ENCODE measurements at places on chromosomes 6 and 20.

DNA sequence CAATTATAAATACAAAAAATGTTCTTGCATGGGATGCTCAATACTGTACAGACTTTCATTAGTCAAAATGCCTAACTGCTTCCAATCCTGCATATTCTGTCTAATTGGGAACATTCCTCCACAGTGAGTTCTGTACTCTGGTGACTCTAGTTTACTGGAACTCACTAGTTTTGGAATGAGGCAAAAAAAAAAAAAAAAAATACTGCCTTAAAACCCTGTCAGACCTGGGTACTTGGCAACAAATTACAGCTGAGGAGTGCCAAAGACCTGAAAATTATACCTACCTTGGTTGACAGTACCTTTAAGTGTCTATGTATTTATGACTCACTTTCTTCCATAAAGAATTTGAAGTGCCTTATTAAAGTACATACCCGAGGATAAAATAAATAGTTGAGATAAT lies 276.7 kb downstream of the FARS2 start:
- DNase-seq: no peak

GRCh38 chr6:162829013-162829742 lies 101.4 kb downstream of the PACRG start:
- DNase-seq: no peak

DNA sequence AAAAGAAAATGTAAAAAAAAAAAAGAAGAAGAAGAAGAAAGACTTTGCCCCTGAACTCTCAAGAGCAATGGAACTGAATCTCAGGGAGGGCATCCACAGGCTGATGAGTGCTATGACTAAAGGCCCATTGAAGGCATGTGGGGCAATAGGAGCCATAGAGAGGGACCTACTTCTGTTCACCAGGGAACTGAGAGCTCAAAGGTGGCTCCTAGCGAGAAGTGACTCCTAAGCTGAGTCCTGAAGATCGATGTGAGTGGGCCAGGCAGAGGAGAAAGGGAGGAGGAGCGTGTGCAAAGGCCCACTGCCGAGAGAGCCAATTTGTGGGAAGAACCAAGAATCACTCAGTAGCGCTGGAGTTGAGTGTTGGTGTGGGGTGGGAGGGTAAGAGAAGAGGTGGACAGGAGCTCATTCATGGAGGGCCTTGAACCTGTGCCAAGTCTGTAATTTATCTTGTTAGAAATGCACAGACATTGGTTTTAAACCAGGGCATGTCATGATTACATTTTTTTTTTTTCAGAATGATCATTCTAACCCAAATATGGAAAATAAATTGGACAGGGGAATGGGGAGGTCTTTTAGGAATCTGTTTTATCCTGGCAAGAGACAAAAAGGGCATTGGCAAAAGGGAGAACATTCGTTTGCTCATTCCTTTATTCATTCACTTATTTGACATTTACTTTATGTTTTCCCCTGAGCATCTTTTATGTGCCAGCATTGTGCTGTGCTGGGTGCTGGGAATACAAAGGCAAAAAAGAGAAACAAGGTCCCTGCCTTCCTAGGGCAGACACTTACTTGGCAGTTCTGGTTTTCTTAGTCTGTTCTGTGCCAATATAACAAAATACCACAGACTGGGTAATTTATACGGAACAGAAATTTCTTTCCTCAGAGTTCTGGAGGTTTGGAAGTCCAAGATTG lies 67.4 kb upstream of the DSP start:
- DNase-seq: no peak

DNA sequence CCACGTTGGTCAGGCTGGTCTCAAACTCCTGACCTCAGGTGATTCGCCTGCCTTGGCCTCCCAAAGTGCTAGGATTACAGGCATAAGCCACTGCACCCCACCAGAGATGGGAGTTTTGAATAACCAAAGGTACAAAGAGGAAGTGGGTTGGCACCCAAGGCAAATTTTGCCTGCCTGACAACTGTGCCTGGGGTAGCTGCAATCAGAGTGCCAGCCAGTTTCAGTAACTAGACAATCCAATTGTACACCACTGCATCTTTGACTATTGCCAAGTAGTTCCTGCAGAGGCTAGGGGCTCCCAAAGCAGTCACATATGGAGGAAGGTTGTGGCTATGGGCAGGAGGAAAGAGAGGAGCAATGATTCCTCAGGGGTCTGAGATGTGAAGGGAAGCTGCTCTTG lies 16.6 kb downstream of the ZC3H12D start:
- no peak for DNase-seq

GRCh38 chr6:127100510-127101140 lies 17.8 kb upstream of the RSPO3 start:
- DNase-seq: no peak

GRCh38 chr6:111033628-111034289 lies 51.9 kb downstream of the RPF2 start:
- DNase-seq: no peak

DNA sequence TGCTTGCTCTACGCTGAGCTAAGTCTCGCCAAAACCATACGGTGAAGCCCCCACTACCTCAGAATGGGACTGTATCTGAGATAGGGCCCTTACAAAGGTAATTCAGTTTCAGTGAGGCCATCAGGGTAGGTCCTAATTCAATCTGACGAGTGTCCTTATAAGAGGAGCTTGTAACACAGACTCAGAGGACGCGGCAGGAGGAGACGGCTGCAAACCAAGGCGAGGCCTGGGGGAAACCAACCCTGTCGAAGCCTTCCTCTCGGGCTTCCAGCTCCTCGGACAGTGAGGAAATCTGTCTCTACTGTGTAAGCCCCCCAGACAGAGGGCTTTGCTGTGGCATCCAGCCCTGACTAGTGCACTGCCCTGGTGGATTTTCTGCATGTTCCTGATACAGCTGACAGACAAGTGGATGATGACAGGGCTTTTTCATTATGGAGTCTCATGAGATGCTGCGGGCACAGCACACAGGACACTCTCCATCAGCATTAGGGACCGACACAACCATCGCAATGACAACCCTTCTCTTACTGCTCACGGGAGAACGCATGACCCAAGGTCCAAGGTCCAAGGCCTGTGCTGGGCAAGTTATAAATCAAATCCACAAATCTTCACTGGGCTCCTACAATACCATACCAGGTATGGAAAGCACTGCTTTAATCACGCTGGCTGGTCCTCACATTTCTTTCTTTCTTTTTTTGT lies 48.2 kb downstream of the SSR1 start:
- no peak for DNase-seq

GRCh38 chr20:46084805-46085178 lies 5.0 kb downstream of the NCOA5 start:
- no peak for DNase-seq

GRCh38 chr20:35791097-35791496 lies 19.3 kb downstream of the PHF20 start:
- no peak for DNase-seq

GRCh38 chr6:113187661-113188060 lies 669.5 kb upstream of the MARCKS start:
- no peak for DNase-seq

DNA sequence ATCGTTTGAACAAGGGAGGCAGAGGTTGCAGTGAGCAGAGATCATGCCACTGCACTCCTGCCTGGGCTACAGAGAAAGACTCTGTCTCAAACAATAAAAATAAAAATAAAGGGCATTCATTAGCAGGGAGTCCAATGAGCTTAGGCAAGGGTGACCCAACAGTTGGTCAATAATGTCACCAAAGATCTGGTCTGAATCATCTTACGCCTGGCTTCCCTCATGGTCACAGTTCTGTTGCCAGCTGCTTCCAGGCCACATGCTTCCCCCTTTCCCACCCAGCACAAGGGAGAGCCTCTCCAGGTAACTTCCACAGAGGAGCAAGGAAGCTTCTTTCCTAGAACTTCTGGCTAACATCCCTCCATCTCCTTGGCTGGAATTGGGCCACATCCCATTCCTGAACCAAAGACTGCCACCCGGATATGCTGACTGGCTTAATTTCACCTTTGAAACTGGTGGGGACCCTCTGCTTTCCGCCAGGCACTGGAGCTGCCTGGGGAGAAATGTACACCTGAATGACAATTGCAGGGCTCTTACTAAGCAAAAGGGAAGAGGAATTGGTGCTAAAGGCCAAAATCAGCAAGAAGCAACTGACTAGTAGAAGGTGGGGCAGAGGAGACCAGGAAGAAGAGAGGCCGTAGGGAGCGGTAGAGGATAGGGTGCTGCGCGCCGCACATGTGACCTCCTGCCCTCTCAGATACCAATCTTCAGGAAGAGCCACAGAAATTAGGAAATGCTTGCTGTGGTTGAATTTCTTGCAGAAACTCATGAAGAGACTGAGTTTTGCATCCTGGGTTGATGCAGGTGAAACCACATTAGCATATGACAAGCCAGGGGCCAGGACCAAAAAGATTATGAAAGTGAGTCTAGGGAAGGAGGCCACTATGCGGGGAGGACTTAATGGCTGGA lies 8.3 kb upstream of the SCML4 start:
- DNase-seq: no peak

DNA sequence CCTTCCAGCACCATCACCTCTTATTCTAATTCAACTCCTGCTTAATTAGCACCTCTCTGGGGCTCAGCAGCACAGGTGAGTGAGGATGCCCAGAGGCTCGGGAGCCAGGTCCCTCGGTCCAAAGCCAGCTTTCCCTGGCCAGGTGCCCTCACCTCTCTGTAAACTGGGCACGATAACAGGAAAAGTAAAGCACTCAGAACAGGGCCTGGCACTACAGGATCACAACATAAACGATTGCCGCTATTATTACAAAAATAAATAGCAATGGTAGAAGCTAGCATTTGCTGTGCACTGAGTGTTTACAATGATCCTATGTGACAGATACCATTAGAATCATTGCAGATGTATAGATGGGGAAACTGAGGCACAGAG lies 2.6 kb downstream of the BPIFB2 start:
- no peak for DNase-seq

DNA sequence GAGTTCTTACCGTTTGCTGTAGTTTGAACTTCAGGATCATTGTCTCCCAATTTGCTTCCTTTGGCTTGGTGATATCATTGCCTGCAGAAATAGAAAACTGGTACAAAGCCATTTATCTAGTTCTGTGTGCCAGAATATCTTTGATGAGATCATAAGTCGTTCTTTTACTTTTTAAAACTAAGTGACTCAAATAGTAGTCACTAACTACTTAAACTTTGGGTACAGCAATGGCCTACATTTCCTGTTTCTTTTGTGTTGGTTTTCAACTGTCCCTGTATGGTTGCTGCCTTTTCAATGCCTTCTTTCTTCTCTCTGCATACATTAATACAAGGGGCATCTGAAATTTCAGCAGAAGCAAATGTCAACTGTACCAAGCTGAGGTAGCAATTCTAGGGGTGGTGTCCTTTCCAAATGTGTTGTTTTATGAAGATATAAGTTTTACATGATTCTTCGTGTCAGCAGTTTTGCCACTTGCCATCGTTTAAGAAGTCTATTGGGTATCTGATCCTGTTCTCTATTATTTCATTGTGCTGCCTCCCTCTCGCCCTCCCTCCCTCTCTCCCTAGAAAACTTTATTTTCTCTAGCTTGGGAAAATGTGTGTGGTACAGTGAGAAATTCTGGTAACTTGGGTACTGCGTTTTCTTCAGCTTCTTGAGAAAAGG lies 238.5 kb downstream of the FARS2 start:
- no peak for DNase-seq

GRCh38 chr6:131894493-131895424 lies 56.4 kb downstream of the CCN2 start:
- no peak for DNase-seq

DNA sequence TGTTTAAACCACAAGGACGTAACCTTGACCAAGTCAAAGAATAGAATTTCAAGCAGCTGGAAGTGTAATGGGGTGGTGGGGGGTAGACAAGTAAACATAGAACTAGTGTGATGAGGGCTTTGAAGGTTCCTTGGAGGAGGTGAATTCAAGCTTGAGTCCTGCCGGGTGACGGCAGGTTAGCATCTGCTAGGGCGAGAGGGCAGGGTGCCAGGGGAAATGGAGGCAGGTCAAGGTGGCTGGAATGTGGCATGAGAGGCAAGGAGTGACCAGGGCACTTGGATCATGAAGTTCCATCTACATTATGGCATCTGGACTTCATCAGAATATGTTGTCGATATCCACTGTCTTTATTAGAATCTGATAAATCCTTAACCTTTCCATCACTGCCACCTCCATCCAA lies 207.5 kb upstream of the SLC35B3 start:
- no peak for DNase-seq

DNA sequence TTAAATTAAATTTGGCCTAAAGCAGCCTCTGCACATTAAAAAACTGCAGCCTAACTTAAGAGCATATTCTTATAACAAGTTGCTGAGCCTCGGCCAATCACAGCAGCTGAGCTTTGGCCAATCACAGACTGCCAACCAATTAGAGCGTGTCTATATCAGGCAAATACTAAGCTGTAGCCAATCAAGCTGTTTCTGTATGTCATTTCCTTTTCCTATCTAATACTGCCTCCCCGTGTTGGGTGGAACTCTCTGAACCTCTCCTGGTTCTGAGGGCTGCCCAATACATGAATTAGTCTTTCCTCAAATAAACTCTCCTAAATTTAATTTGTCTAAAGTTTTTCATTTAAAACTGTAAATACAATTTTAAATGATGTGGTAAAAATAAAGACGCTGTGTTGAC lies 3.9 kb upstream of the TMEM244 start:
- no peak for DNase-seq

GRCh38 chr6:67735623-67736022 lies 899.5 kb upstream of the ADGRB3 start:
- no peak for DNase-seq

GRCh38 chr6:15560713-15561112 lies 102.1 kb downstream of the DTNBP1 start:
- DNase-seq: no peak

DNA sequence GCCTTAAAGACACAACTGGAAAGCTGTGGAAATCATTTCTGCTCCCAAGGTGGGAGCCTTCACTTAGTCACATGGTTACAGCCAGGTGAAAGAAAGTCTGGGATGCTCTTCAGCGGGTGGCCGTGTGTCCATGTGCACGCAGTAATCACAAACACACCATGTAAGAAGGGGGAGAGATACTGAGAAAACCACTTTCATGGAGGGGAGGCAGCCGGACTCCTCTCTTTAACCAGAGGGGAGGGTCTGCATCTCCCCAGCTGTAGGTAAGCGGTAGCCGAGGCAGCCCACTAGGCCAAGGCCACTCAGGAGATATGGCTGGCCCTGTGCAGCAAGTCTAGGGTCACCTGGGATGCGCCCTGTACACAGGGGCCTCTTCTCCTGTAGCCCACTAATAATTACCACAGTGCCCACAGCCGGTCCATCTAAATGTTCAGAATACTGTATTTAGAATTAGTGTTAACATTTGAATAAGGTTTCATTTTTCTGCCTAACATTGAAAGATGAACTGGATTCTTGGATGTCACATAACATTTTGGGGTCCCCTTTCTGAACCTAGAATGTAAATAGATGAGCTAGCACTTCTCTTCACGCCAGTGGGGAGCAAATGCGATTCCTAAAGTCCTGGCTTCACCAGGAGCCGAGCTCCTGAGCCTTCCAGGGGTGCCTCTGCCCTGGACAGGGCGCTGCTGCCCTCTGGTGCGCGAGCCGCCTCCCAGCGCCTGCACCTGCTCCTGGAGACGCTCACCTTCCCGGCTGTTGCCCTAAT lies 15.9 kb downstream of the GPR31 start:
- peak; percentile 2 for DNase-seq

DNA sequence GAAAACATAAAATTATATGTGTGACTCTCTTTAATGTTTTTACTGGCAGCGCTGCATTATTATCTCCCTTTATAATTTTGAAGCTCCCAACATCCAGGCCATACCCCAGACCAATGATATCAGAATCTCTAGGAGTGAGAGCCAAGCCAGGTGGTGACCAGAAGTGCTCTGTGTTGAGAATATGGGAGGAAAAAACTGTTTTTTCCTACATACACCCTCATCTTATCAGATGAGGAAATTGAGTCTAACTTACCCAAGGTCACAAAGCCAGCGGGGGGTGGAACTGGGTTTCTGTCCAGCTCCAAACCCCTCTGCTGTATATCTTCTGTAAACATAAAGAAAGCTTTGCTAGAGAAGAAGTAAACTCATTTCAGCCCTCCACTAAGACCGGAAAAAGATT lies 42.5 kb downstream of the LY86 start:
- no peak for DNase-seq

Measured in NCI-H446 (cell line).